ENCODE measurements at places on chromosomes 7 and 10.

DNA sequence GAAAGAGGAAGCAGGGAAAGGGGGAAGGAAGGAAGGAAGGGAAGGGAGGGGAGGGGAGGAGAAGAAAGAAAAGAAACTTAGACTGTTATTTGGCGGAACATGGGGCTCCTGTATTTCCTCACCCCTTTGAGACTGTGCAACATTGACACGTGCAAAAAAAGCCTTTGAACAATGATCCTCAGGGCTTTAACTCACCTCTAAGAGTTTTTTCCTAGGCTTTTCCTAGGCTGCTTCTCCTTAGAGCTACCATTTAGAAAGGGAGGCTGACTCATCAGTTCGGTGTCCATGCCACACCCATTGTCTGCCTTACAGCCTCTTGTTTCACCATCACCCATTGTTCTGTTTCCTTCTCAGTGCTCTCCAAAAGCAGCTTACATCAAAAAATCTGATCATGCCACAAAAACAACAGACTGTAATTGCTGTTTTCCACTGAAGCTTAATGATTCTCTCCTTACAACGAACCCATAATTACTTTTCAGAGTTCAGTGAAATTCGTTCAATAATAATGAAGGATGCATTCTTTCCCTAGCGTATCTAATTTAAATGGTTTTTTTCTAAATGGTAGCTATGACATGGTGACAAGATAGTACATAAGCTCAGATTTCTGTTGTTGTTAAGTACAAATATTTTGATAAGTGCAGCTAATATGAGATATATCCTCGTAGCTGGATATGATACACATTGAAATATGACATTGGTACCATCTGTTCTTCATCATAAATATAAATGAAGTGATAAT is 90.8 kb downstream of the PRLHR start:
- DNase-seq = no peak

GRCh38 chr10:14586901-14587300 is 187.8 kb downstream of the FAM107B start:
- DNase-seq = no peak

- DNase-seq = no peak
Measured at GRCh38 chr7:143958781-143959180, 4.1 kb downstream of the OR2F1 start.

- DNase-seq = no peak
Measured at GRCh38 chr7:19030281-19030680, 87.2 kb downstream of the TWIST1 start.

DNA sequence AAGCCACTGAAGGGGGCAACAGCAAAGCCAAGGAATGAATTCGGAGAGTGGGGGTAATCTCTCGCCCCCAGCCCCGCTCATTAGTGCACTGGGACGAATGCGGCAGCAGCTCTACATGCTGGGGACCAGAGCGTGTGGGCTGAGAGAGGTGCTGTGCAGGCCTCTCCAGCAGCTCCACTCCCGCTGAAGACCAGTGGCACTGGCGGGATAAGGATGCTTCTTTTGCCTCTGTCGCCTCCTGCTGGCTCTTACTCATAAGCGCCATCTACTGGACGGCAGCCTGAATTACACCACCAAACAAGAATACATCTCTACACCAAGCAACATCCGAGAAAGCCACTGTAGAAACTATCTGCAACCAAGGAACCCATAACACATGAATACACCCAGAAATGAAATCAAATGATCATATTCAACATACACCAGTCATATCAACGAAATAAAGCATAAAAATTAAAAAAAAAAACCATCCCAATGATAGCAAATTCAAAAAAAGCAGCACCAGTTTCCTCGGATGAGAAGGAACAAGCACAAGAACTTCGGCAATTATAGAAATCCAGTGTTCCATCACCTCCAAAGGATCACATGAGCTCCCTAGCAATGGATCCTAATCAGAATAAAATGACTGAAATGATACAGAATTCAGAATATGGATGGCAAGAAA is 79.0 kb upstream of the TMEM168 start:
- DNase-seq = no peak

- DNase-seq = no peak
Measured at GRCh38 chr7:102230593-102230992, 56.1 kb upstream of the SH2B2 start.

- no peak for DNase-seq
Measured at GRCh38 chr7:100799037-100799896, 28.1 kb downstream of the EPHB4 start.

DNA sequence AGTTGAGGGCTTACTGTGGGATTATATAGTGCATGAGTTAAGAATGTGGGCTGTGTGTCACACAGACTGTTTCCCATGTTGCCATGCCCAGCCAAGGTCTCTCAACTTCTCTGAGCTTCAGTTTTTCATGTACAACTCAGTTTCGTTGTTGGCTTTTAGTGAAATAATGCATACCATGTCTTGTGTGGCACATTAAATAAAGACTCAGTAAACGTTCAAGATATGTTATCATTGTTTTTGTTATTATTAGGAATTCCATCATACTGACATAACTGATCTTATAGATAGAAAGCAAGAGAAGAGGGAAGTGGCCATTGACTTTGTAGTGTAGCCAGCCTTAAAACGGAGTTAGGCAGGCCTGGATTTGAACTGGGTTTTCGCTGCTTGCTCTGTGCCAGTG is 2.9 kb downstream of the CDK14 start:
- DNase-seq = no peak

- DNase-seq = no peak
Measured at GRCh38 chr10:48768144-48768766, 83.6 kb downstream of the WDFY4 start.

GRCh38 chr10:78700413-78700812 is 368.4 kb upstream of the ZMIZ1 start:
- no peak for DNase-seq

GRCh38 chr10:46330894-46331293 is 44.1 kb downstream of the ANTXRL start:
- no peak for DNase-seq

- no peak for DNase-seq
Measured at GRCh38 chr10:110789604-110790433, 81.9 kb upstream of the PDCD4 start.
